ENCODE measurements at places on chromosomes 1 and 21. TPM values are rescaled to one million over a fixed set of nuclear protein-coding genes. Genes with fewer than 3 reads are reported as not detected.

- no peak for DNase-seq
These were observed 68.0 kb upstream of the C1orf105 start for GRCh38 chr1:172352435-172352834.

GRCh38 chr1:33400153-33400911, 30.6 kb downstream of the PHC2 start:
- no peak for DNase-seq

- peak; percentile 48 for DNase-seq
These were observed 49.8 kb upstream of the RIPK4 start for GRCh38 chr21:41816583-41817165.

DNA sequence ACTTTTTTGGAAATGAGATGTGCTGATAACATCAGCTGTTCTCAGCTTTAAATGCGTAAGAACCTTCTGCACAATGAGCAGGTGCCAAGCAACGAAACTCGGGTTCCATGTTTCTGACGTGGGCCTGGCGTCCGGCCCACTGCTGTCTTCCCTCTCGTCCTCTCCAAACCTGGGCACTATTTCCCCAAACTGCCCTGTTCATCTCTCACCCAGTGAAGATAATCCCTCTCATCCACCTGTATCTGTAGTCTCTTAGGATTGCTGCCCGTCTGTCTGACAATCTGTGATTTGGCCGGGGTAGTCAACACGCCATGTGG, 50.1 kb upstream of the CNTN2 start:
- DNase-seq: no peak

DNA sequence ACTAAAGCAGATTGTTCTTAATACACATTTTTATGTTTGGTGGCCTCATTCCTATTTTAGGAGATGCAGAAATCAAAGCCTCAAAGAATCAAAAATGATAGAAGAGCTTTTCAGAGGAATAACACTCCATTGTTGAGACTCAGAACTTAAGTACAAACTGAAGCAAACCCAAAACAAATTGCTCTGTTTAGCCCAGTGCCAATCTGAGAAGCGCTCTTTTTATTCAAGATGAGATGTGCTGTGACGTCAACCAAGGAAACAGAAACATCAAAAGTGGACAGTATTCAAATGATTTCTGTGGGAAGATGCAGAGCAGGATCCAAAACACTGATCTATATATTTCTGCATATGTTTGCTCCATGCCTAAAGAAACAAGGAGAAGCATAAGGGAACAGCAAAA, 18.0 kb downstream of the COLGALT2 start:
- DNase-seq: no peak

DNA sequence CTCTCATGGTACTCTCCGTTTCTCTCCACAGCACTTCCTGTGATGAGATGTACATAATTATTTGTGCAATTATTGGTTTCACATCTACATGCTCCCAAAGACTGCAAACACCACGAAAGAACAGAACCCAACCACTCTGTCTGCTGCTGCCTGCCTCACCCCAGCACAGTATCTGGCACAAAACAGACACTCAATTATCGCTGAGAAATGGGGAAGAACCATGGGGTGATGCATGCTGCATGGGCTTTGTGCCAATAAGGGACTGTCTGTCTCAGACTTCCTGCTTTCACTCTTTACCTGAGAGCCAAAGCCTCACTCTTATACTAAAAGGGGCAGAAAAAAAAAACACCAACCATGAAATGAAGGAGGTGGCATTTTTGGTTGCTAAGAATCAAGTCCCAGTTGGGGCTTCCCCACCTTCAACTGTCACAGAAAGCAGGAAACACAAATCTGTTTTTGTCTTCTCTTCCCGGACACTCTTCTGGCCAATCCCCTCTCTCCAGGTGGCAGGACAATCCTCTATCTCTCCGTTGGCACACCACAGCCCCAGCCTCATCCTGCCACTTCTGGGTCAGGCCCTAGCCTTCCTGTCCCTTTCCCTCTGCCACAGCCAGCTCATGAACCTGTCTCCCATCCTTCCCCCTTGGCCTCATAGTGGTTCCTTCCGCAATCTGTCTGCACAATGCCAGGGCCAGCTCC, 82.0 kb downstream of the TGFBR3 start:
- DNase-seq: no peak

DNA sequence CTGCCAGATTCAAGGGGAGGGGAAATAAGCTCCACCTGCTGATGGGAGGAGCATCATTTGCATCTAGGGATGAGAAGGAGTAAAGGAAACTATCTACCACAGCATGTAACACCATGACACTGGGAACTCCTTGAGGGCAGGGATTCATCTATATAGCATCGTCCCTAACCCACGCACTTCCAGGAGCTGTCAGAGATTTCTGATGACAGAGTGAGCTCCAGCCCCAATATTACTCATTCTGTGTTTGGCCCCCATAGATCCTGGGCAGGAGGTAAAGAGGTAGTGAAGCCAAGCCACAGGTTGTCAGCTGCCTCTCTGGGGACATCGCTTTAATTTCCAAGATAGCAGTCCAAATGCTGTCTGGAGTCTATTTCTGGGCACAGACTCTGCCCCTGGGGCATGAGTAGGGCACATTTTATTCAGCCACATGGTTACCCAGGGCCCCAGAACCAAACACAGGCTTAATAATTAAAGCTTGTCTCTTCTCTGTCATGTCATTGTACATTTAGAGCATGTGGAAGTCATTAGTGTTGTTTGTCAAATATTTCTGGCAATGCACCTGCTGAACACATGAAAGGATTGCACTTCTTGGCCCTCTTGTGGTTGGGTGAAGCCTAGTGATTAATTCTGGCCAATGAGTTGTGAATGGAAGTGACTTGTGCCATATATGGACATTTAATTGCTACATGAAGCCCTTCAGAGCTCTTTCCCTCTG, 105.9 kb upstream of the POU3F1 start:
- no peak for DNase-seq

SLC45A3 gene
- total RNA-seq: 13.6 TPM
